ENCODE measurements at places on chromosomes 16 and 17. TPM values are rescaled to one million over a fixed set of nuclear protein-coding genes. Genes with fewer than 3 reads are reported as not detected.
A peak's percentile ranks its signal among the peaks of the same experiment; 100 is the strongest.

DNA sequence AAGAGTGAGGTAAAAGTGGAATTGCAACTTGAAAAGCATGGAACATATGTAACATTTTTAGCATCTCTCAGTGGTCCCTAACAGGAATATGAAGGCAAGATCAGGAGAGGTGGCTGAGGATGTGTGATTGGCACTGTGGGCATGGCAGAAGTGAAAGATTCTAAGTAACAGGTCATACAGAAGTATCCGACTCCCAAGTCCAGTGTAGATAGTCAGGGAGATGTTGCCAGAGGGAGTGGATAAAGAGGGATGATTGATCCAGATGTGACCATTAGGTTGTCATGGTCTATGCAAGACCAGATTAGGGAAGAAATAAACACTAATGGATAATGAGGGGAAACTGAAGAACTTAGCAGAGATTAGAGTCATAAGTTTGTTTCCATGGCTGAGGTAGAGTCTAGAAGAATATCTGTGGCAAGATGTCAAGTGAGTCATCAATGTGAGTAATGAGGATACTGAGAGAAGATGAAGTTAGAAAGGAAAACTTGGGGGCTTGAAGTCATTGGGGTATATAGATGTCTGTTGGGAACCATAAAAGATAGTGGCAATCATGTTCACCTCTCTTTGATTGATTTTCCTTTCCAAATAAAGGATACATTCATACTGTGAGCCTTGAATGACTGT, 23.9 kb upstream of the CAPNS2 start:
- no peak overlapping the region for H3K27ac ChIP-seq
- no peaks in the 10 kb centered on the region for H3K27me3 ChIP-seq
- peaks cover 2% of the 10 kb centered on the region for H3K36me3 ChIP-seq
- H3K4me1 ChIP-seq = no peaks in the 10 kb centered on the region
- DNase-seq = no peak

- no peaks in the 10 kb centered on the region for H3K4me1 ChIP-seq
- H3K36me3 ChIP-seq = no peaks in the 10 kb centered on the region
- no peak overlapping the region for H3K27ac ChIP-seq
- H3K27me3 ChIP-seq = peaks cover 16% of the 10 kb centered on the region
These were observed 225.7 kb downstream of the CBLN1 start for GRCh38 chr16:49055824-49056545.

DNA sequence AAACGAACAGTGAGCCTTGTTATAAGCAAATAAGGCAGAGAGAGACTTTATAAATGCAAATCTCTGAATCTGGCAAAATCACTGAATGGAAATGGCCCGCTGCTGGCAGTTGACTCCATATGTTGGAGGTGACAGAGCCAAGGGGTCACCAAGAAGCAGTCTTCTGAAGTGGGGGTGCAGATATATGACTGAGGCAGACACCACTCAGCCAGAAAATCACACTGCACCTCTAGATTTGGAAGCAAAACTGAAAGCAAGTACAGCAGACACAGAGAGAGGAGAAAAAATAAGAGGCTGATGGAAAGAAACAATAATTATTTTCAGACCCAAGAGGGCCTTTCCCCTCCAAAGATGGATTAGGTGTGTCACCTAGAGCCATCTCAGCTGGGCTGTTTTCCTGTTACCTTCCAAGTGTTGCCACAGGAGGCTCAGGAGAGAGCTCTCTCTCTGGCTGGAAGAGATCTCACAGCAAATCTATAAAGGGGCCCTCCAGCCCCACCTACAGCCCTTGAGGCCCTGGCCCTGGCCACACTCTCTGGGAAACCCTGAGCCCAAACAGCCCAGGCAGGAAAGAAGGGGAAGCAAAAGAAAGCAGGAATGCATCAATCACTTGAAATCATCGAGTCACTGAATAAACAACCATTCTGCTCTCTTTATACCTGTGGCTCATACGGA, 585.1 kb upstream of the PSMD7 start:
- no peaks in the 10 kb centered on the region for H3K36me3 ChIP-seq
- H3K27ac ChIP-seq = peak overlapping the region; percentile 27
- no peaks in the 10 kb centered on the region for H3K27me3 ChIP-seq

- H3K36me3 ChIP-seq = peaks cover 48% of the 10 kb centered on the region
- peak overlapping the region; percentile 92 for H3K27ac ChIP-seq
- no peak for DNase-seq
- H3K4me1 ChIP-seq = peaks cover 12% of the 10 kb centered on the region
These were observed 15.4 kb downstream of the SCO1 start for GRCh38 chr17:10681866-10682446.

GRCh38 chr16:86243571-86244154, 266.7 kb upstream of the FOXF1 start:
- DNase-seq = no peak
- no peaks in the 10 kb centered on the region for H3K36me3 ChIP-seq
- no peak overlapping the region for H3K4me3 ChIP-seq
- no peak overlapping the region for H3K27ac ChIP-seq
- H3K27me3 ChIP-seq = peaks cover 83% of the 10 kb centered on the region

- H3K4me3 ChIP-seq = no peak overlapping the region
- DNase-seq = peak; percentile 1
- H3K27ac ChIP-seq = no peak overlapping the region
- H3K27me3 ChIP-seq = peaks cover 40% of the 10 kb centered on the region
These were observed 19.3 kb upstream of the RBFOX3 start for GRCh38 chr17:79630126-79630525.

- H3K36me3 ChIP-seq = peaks cover 6% of the 10 kb centered on the region
- H3K27me3 ChIP-seq = no peaks in the 10 kb centered on the region
- H3K27ac ChIP-seq = peak overlapping the region; percentile 95
- no peak for DNase-seq
- H3K4me1 ChIP-seq = peaks cover 34% of the 10 kb centered on the region
- H3K4me3 ChIP-seq = no peak overlapping the region
These were observed 79.2 kb downstream of the MRM3 start for GRCh38 chr17:861364-861763.

DNA sequence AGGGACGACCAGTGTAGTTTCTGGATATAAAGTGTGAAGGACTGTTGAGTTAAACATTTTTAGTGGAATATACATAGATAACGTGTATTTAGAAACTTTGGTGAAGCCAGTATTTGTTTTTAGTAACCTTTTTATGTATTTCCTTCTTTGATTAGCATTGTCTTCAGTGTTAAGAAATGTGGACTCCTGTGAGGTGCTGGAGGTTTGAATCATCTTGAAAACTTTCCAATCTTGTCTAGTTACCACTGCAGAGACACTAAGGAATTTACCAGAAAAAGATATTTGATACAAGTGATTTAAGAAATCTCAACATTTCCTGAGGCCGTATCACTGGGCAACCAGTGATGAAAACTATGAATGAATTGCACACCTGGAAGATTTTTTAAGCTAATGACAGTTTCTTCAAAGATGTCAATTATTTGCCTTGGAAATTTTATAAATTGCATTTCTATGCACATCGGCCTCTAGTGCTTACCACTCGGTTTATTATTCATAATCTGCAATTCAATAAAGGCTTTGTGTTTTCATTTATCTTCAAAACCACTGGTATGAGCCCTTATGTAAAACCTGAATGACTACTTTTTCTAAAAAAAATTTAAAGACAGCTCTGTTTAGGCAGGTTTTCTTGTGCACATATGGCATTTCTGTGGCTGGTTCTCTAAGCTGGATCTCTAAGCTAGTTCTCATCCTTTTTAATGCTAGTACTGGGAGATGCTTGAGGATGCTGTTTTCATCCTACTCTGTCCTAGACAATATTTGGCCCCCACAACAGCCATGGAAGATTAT, 31.4 kb upstream of the ADCY7 start:
- no peaks in the 10 kb centered on the region for H3K27me3 ChIP-seq
- DNase-seq = no peak
- peaks cover 27% of the 10 kb centered on the region for H3K4me1 ChIP-seq
- no peak overlapping the region for H3K4me3 ChIP-seq
- peak overlapping the region; percentile 80 for H3K27ac ChIP-seq

DNA sequence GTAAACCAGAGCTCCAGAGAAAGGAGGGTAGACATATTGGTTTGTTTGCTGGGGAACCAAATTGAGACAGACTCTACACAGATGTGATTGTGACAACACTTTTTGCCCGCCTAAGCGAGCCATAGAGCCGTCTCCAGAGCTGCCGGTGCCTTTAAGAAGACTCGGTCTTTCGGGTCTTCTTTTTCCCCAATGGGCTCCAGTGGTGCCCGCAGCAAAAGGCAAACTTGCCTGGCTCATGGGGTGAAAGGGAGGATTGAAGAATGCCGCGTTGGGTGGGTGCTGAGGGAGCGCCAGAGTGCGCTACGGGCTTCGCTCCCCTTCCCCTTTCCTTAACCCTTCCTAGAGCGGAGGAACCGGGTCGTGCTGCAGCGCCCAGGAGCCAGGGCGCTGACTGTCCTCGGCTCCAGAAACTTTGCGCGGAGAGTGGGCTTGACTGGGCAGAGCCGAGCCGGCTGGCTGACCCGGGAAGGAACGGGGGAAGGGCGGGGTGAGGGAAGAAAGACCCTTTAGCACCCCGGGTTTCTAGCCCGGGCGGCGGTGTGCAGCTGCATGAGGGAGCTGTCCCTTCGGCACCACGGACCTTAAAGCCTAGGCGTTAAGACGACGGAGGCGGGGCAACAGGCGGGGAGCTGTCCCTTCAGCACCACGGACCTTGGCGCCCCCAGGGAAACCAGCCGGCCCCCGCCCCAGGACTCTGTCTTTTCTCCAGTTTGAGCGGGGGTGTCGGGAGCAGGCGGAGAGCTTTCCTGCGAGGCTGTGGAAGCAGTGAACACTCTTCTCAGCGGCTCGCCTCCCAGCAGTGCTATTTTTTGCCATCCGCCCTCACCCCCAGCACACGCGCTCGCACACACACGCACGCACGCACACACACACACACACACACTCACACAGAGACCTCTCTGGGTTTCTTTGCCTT, at the start of gene CACNG3:
Gene CACNG3, plus strand, starts transcription at position 880 of the 916 bp plus-strand sequence. CDS start 420 bp downstream, outside the sequence.
- H3K27ac ChIP-seq = no peak within 1 kb of the TSS
- H3K27me3 ChIP-seq = peaks cover 85% of the 10 kb centered on the region
- H3K4me1 ChIP-seq = no peaks in the 10 kb centered on the region
- H3K36me3 ChIP-seq = no peaks in the 10 kb centered on the region
- DNase-seq = peak; percentile 86

The C1QTNF8 gene
- total RNA-seq = 0.20 TPM

DNA sequence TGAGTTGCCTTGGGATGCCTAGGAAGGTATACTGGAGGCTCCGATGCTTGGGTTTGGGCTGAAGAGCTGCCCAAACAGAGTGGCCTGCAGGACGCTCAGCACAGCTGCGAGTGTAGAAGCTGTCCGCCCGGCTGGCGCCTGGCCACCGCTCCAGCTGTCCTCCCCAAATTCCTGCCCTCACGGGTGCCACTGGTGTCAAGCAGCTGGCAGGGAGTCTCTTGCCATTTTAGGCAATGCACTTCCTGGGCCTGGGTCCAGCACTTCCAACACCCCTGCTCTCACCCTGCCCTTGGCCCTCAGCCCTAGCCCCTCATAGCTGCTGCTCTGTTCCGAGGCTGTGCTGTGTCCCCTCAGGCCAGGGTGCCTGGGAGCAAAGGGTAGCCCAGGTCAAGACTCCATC, 5.2 kb upstream of the PKMYT1 start:
- peaks cover 2% of the 10 kb centered on the region for H3K27me3 ChIP-seq
- no peaks in the 10 kb centered on the region for H3K36me3 ChIP-seq
- H3K27ac ChIP-seq = no peak overlapping the region
- DNase-seq = no peak
- H3K4me3 ChIP-seq = no peak overlapping the region

GRCh38 chr17:27543958-27544349, 87.0 kb upstream of the LGALS9 start:
- DNase-seq = no peak
- no peak overlapping the region for H3K27ac ChIP-seq
- H3K36me3 ChIP-seq = no peaks in the 10 kb centered on the region
- peaks cover 28% of the 10 kb centered on the region for H3K4me1 ChIP-seq
- no peak overlapping the region for H3K4me3 ChIP-seq

GRCh38 chr17:67082107-67082506, 37.8 kb downstream of the CACNG1 start:
- no peak overlapping the region for H3K27ac ChIP-seq
- peaks cover 27% of the 10 kb centered on the region for H3K36me3 ChIP-seq
- H3K4me3 ChIP-seq = no peak overlapping the region
- no peak for DNase-seq

The DPEP2 gene
- total RNA-seq = not detected

The NACA2 gene
- not detected for total RNA-seq

GRCh38 chr17:33651686-33652085, 358.6 kb upstream of the ASIC2 start:
- no peaks in the 10 kb centered on the region for H3K4me1 ChIP-seq
- H3K27me3 ChIP-seq = peaks cover 61% of the 10 kb centered on the region
- H3K36me3 ChIP-seq = no peaks in the 10 kb centered on the region
- H3K4me3 ChIP-seq = no peak overlapping the region
- DNase-seq = no peak

DNA sequence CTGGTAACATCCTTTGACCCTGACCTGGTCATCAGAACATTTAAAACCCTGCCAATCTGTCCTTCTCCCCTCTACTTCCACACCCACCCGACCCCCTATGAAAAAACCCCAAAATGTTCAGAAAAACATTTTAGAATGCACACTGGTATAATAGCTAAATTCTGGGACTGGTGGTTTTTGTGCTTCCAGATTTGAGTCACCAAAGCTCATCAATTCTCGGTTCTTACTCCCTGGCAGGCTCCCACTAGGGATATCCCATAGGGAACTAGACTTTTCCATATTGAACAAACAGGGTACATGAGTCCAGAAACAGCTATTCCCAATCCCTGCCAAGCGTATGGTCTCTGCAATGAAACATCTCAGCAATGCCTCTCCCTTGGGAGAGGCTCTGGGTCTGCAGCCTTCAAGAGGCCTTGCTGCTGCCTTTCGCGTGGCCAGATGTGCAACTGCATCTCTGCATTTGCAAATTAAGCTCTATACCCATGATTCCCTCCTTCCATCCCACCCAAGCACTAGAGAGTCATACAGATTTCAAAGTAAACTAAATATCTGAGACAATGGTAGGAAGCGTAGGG, 67.7 kb downstream of the SMG6 start:
- H3K27ac ChIP-seq = peak overlapping the region; percentile 53
- no peak for DNase-seq
- H3K4me1 ChIP-seq = peaks cover 60% of the 10 kb centered on the region
- H3K27me3 ChIP-seq = no peaks in the 10 kb centered on the region
- peaks cover 13% of the 10 kb centered on the region for H3K36me3 ChIP-seq

GRCh38 chr16:83355570-83356218, 452.1 kb upstream of the HSBP1 start:
- no peak overlapping the region for H3K4me3 ChIP-seq
- DNase-seq = no peak
- peaks cover 13% of the 10 kb centered on the region for H3K27me3 ChIP-seq
- no peak overlapping the region for H3K27ac ChIP-seq
- H3K4me1 ChIP-seq = no peaks in the 10 kb centered on the region

DNA sequence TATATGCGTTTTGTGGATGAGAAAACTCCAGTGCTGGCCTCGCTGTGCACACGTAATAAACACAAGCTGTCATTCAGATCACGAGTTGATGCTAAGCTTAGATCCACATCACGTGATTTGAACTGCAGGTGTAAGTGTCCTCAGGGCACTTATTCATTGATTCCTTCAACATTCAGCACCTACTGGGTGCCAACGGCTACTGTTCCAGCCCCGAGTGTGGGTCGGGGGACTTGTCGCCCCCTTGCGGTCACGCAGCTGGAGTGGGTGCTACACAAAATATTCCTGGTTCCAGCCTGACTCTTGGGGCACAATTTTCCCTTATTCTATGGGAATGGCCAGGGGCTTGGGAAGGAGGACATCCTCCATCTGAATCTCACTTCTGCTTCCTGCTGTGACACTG, 29.9 kb upstream of the GINS2 start:
- no peaks in the 10 kb centered on the region for H3K36me3 ChIP-seq
- H3K27me3 ChIP-seq = peaks cover 8% of the 10 kb centered on the region
- H3K27ac ChIP-seq = no peak overlapping the region
- no peak overlapping the region for H3K4me3 ChIP-seq

- H3K36me3 ChIP-seq = no peaks in the 10 kb centered on the region
- H3K4me3 ChIP-seq = no peak overlapping the region
- no peak overlapping the region for H3K27ac ChIP-seq
- no peak for DNase-seq
These were observed 424.4 kb downstream of the PMP22 start for GRCh38 chr17:14840616-14841231.
